NT2/D1 (cell line): ENCODE measurements at places on chromosomes 4 and X.
A peak's percentile ranks its signal among the peaks of the same experiment; 100 is the strongest.

GRCh38 chrX:111519215-111519614 is 7.8 kb downstream of the SERTM2 start:
- peak; percentile 60 for DNase-seq

GRCh38 chr4:67674098-67674497 is 26.9 kb downstream of the UBA6 start:
- peak; percentile 3 for DNase-seq

- DNase-seq: no peak
These were observed 47.7 kb downstream of the PHKA1 start for GRCh38 chrX:72666451-72666850.

GRCh38 chrX:11543249-11543648 is 122.5 kb downstream of the ARHGAP6 start:
- no peak for DNase-seq

GRCh38 chr4:66169341-66169740 is 499.1 kb upstream of the EPHA5 start:
- peak; percentile 1 for DNase-seq

- DNase-seq: no peak
These were observed 199.6 kb upstream of the MID1 start for GRCh38 chrX:10819973-10820372.

DNA sequence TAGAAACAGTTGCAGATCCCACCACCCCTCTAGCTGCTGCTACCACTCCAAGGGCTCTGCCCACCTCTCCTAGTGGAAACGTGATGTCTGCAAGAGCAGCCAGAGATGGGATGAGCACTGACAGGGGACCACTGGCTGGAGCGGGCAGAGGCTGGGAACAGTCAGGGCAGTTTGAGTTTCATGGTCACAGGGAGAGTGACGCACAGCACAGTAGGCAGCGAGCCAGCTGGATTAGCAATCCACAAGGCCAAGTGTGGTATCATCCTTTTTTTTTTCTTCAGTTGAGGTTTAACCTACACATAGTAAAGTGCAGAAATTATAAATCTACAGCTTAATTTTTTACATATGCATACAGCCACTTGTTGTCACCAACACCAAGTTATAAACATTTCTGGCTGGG is 6.4 kb upstream of the SCML2 start:
- DNase-seq: no peak

GRCh38 chr4:150583287-150584110 is 1.5 kb downstream of the MAB21L2 start:
- DNase-seq: no peak

- no peak for DNase-seq
These were observed 11.9 kb upstream of the TRIML1 start for GRCh38 chr4:188127214-188127874.

- no peak for DNase-seq
These were observed 32.0 kb upstream of the ANXA5 start for GRCh38 chr4:121728798-121729226.

GRCh38 chr4:26911254-26911653 is 50.6 kb downstream of the STIM2 start:
- DNase-seq: peak; percentile 20

- no peak for DNase-seq
These were observed 27.7 kb downstream of the FBXO8 start for GRCh38 chr4:174255786-174256185.

DNA sequence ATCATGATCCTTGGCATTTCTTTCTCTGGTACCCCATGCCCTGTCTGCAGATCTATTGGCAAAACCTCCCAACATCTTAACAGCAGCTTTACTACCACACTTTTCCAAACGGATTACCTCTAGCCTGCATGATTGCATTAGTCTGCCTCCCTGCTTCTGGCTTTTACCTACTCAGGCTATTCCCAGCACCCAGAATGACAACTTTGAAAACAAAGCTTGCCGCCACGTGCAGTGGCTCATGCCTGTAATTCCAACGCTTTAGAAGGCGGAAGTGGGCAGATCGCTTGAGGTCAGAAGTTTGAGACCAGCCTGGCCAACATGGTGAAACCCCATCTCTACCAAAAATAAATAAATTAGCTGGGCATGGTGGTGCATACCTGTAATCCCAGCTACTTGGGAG is 60.2 kb downstream of the UBE2K start:
- no peak for DNase-seq

DNA sequence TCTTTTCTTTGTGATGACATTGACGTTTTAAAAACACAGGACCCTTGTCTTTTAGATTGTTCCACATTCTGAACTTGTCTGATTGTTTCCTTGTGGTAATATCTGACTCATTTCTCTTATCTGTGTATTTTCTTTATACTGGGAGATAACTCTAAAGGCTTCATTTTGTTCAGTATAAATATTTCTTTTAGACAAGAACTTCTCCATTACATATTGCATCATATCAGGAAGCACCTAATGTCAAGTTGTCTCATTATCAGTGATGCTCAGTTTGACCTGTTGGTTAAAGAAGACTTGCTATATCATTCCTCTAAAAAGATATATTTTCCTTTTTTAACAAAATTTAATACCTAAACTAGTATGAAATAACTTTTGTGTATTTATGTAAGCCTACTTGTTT is 152.3 kb upstream of the BMP3 start:
- no peak for DNase-seq

DNA sequence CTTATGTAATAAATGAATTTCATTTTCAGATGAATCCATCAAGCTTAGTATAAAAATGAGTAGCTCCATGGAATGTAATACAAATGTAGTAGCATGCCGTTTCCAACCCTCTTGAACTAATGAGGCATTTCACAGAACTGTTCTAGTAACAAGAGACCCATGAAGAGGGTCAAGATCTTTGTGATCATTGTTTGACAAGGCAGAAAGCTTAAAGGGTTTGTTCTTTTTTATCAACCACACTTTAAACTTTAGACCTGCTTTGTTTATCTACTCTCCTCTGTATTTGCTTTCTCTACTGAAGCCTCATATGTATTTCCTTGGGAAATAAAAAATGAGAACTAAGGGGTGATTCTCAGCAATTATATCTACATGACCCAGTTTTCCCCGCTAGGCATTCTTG is 513.9 kb downstream of the ARAP2 start:
- no peak for DNase-seq

DNA sequence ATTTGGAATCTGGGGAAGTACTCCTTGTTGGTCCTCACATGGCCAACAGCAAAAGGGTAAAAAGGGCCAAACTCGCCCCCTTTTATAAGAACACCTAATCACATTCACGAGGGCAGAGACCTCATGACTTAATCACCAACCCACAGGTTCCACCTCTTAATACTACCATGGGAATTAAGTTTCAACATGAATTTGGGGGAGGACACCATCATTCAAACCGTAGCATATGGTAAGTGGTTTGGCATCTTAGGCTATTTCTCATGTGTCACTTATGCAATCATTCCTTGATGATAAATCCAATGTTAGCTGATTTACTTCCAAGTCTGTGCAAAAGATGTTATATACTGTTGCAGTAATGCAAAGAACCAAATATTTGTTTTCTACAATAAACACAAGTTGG is 302.9 kb upstream of the FAM241A start:
- DNase-seq: no peak

- DNase-seq: no peak
These were observed 61.0 kb downstream of the SEPSECS start for GRCh38 chr4:25098964-25099891.

- no peak for DNase-seq
These were observed 115.6 kb downstream of the SMIM20 start for GRCh38 chr4:26029568-26030131.

DNA sequence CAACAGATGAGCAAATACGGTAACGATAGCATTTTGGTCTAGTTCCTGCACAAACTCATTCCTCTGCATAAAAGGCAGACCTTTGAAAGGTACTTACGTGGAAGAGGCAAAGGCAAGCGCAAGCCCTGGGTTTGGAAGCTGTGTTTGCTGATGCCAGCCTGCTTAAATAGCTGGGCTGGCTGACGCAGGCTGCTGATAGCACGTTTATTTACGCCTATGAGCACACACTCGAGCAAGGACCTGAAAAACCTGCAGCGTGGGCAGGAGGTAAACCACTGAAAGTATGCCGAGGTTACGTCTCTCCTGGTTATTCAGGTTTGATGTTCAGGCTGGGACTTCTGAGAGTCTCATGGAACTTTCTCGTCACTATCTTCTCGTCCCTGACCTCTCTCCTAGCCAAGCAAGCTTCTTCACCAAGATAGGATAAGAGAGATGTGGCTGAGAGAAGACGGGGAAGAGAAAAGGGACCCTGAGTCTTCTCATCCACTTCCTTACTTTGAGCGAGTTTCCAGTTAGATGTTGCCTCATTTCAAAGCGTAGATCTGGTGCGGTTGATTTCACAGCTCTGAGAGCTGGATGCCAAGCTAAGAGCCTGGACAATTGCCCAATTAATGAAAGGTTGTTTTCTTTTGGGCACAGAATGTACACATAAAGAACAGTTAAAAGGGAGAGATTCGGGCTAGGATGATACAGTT is at the start of gene HOPX:
TSS of gene HOPX (minus strand) at position 139 of the 695 bp plus-strand sequence. CDS start 23,480 bp downstream, outside the sequence.
- DNase-seq: no peak

DNA sequence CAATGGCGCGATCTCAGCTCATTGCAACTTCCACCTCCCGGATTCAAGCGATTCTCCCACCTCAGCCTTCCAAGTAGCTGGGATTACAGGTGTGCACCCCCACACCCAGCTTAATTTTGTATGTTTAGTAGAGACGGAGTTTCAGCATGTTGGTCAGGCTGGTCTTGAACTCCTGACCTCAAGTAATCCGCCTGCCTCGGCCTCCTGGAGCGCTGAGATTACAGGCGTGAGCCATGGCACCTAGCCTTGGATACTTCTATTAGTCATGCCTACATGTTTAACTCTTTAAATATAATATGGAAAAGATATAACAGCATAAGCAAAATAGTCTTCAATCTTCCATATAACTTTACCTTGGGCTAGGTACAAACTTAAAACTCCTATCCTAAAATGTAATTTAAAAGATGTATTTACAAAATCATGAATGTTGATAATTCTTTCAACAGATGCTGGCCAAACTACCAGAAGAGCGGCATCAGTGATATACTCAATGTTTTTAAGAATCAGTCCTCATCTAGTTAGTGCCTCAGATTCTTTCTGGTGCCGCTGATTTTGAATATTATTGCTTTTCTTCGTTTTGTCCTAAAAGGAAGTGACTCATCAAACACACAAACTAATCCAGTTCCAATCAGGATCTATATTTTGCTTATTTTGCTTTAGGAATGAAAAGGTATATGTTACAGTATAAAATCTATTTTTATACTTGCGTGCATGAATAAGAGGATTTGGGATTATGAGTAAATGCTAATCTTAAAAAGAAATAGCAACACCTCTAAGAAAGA is 23.7 kb downstream of the FAM241A start:
- DNase-seq: no peak

DNA sequence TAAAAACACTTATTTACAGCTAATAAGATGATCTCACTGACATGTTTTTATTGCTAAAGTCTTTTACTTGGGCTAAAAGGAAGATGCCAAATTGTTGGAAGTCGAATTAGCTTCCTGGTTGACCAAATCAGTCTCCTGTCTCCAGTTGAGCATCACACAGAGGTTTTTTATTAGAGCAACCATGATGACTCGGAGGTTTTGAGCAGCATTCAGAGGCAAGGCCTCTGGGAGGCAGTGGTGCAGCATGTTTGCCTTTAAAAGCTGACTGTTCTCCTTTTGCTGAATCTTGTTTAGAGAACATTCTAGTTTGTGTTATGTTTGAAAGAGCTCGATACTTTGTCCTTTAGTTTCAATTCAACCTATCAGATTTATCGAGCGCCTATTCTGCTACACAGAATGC is 2.1 kb downstream of the UCHL1 start:
- DNase-seq: no peak

GRCh38 chr4:86452924-86453531 is 93.2 kb upstream of the MAPK10 start:
- DNase-seq: no peak

DNA sequence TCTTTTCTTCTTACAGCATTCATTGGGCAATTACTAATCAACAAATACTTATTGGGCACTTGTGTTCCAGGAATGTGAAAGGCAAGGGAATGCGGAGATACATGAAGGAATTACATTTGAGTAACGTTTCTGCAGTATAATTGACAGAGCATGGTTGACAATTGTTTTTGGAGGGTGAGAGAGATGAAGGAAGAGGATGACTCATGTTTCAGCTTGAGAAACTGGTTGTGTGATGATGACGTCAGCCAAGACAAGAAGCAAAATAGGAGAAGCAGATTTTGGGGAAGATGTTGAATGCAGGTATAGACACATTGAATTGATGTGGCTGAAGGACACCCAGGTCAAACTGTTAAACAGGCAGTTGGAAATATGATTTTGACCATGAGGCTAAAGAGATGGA is 8.0 kb upstream of the CPEB2 start:
- DNase-seq: no peak

- DNase-seq: no peak
These were observed 113.4 kb upstream of the USP38 start for GRCh38 chr4:143071351-143071750.

- no peak for DNase-seq
These were observed 62.5 kb upstream of the IRF2 start for GRCh38 chr4:184536881-184537248.

DNA sequence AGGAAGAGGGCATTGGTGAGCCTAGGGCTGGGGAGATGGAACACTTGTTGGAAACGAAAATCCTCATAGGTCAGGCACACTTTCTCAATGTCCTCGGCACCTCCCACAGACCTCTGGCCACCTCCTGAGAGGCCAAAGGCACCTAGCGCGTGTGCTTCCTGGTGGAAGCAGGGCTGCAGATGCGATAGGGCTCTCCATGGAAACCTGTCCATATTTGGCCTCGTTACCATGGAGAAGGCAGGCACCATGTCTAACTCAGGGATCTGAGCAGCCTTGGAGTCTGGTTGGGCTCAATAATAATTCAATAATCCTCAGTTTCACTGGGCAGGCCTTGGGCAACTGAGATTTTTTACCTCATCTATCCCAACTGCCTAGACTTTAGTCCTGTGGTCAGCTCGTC is 58.3 kb downstream of the RAI2 start:
- no peak for DNase-seq

DNA sequence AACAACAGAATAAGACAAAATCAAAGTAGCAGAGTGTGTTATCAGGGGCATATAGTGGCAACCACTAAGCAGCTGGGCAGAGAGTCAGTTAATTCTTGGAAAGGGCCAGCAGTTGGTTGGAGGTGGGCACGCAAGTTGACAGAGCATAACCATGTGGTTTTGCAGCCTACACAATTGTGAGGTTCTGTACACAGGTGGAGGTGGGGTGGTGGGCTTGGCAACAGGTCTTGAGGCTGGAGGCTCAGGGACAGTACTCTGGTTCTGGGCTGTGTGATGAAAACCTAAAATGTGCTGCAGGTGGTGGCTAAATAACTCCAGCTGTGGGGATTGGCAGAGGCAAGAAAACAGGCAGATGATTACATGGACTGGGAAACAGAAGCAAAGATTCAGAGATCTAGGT is 1112.7 kb downstream of the PDHA2 start:
- no peak for DNase-seq

DNA sequence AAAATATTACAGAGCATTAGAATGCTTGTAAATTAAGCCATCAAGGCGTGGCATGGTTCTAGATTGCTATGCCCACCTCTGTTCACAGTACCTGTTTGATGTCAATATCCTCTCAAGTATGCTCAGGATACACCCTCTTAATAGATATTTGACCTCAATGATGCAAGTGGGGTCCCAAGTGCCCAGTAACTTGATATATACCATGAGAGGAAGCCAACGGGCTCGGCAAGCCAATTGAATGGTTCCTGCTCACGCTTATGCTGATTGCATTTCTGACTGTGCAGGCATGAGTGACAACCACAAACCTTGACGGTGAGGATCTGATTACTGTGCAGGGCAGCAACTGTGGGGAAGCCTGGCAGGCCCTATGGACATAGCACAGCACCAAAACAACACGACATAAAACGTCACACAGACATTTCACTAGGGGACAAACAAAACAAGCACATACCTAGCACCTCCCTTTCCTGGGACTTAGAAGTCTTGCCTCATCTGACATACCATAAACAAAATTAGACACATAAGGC is 179.1 kb upstream of the ETNPPL start:
- DNase-seq: no peak
